PC-9 (cell line): ENCODE measurements at places on chromosomes 6 and 20.

DNA sequence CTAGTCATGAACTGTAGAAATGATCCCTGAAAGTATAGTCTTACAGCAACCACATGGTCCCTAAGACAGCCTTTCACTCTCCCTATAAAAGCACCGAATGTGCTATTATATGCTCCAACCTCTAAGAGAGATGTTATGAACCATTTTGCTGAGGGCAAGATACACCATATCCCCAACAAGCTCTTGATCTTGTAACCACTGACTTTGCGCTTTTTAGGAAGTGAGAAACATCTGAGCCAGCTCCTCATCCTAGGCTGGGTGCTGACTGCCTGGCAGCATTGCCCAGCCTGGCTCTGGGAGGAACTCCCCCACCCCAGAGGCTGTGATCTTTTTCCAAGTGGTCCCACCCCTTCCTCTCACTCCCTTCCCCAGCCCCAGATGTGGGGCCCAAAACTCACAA lies 3.1 kb upstream of the EMILIN3 start:
- H3K4me1 ChIP-seq: no peaks in the 10 kb centered on the region
- H3K27ac ChIP-seq: no peak overlapping the region
- DNase-seq: no peak
- H3K36me3 ChIP-seq: no peaks in the 10 kb centered on the region
- H3K4me3 ChIP-seq: no peak overlapping the region
- H3K27me3 ChIP-seq: peaks cover 11% of the 10 kb centered on the region

- no peaks in the 10 kb centered on the region for H3K36me3 ChIP-seq
- no peak for DNase-seq
- no peaks in the 10 kb centered on the region for H3K4me1 ChIP-seq
Observed at GRCh38 chr20:56350842-56351241, 7.9 kb upstream of the FAM210B start.

DNA sequence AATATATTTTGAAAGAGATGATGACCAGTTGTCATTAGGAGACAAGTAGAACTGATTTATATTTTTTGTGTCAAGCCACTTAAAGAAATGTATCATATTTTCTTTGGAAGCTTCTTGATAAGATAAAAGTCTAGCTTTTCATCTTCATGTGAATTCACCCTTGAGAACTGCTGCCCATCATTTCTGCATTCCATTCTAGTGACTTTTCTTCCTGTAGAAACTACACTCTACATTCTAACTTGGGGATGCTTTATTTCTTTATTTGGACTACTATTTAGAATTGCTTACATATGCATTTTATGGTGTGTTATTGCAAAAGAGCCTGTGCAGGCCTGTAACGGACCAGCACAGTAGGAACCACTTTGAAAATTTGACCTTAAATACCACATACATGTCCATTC lies 335.0 kb upstream of the KCNQ5 start:
- DNase-seq: no peak
- no peak overlapping the region for H3K27ac ChIP-seq
- H3K36me3 ChIP-seq: no peaks in the 10 kb centered on the region
- H3K4me1 ChIP-seq: no peaks in the 10 kb centered on the region
- H3K27me3 ChIP-seq: no peaks in the 10 kb centered on the region

GRCh38 chr6:130178692-130179091 lies 44.1 kb downstream of the SAMD3 start:
- no peak overlapping the region for H3K27ac ChIP-seq
- H3K36me3 ChIP-seq: no peaks in the 10 kb centered on the region
- H3K4me3 ChIP-seq: no peak overlapping the region
- H3K4me1 ChIP-seq: peaks cover 5% of the 10 kb centered on the region
- peak; percentile 63 for DNase-seq

DNA sequence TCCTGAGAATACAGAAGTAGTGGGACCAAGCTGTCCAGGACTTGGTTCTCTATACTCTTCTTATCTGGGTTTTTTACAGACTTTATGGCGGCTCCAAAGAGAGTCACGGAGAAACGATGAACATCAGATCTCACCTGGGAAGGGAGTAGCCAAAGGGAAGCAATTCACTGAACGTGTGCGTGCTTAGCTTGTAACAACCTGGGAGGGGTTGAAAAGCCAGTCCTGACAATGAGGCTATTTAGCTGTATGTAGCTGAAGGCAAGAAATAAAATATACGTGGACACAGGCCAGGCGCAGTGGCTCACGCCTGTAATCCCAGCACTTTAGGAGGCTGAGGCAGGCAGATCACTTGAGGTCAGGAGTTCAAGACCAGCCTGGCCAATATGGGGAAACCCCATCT lies 18.2 kb upstream of the RBL1 start:
- no peak for DNase-seq
- H3K27me3 ChIP-seq: no peaks in the 10 kb centered on the region
- no peaks in the 10 kb centered on the region for H3K36me3 ChIP-seq
- H3K4me1 ChIP-seq: no peaks in the 10 kb centered on the region
